ENCODE measurements at places on chromosomes 7 and 10.

GRCh38 chr7:28739128-28739527, 219.0 kb downstream of the TRIL start:
- DNase-seq = no peak

- DNase-seq = no peak
Observed at GRCh38 chr10:44334621-44335184, 50.2 kb downstream of the CXCL12 start.

- no peak for DNase-seq
Observed at GRCh38 chr10:62001898-62002297, 100.4 kb downstream of the ARID5B start.

DNA sequence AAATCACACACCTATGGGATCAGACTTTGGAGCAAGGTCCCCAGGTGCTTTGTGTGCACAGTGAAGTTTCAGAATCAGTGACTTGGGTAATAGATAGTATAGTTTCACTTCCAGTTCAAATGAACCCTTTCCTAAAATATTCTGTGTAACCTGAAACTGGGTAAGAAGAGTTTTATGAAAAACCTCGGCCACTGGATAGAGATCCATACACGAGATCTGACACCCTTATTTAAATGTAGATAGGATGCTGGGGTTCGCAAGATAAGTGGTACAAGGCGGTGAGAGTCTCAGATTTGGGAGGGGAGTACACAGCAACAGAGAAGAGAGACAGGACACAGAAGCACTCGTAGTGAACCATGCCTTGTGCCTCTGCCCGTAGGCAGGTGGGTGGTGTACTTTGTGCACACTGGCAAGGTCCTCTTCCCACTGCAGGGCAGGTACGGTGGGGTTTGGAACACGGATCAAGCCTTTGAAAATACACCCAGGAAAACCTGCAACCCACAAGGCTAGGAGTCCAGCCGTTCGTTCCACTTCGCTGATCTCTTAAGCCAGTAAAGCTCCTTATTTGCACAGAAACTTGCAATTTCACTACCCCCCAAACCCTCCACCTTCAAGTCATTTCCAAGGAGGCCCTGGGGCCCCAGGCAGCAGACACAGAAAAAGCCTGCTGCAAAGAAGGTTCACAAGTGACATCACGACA, 162.8 kb downstream of the USP6NL start:
- DNase-seq = no peak

DNA sequence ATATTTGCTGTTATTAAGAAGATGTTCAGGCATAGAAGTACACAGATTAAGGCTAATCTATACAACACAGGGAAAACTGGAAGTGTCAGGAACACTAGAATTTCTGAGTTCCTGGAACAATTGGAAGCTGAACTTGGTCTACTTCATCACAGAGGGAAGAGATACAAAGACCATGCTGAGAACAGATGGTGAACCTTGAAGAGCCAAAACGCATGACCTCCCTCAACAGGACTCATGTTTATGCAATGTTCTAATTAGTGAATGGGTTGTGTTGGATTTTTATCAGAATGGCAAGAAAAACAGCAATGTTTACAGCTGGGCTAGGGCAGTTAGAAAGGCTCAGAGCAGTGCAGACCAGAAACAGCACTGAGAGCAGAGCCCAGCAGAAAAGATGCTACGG, 94.9 kb downstream of the SFMBT2 start:
- no peak for DNase-seq

- no peak for DNase-seq
Observed at GRCh38 chr7:18995811-18996426, 121.5 kb downstream of the TWIST1 start.

DNA sequence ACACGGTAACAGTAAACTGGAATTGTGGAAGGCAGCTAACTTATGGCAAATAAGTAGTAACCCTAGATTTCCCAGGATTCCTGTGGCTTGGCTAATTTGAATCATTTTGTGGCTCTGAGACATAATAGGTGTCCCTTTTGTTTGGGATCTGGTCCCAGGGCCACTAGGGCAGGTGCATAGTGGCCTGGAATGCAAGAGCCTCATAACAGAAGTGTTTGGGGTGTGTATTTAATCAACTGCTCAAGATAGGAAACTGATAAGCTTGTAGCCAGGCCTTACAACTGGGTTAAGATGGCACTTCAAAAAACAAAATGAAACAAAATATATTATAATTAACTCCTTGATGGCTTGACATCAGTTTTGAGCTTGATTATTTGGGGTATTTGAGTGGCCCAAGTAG, 541.8 kb downstream of the ETV1 start:
- DNase-seq = no peak

DNA sequence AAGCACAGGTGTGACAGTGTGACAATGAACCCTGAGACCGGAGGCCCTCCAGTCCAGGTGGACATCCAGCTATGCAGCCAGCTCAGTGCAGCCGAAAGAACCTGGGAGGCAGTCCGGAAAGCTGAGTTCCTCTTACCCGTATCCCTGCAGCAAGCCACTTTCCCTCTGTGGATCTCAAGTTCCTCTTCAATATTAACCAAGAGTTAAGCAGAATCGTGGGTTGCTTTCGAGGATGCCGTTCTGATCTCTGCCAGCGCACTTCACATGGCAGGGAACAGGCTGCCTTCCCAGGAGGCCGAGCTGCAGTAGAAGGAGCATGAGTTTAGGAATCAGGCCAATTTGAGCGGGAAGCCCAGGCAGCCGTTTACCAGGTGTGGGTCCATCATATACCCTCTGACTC, 591.6 kb downstream of the SDK1 start:
- no peak for DNase-seq

Data from endothelial cell of umbilical vein (primary cell).